ENCODE measurements at places on chromosomes 12 and 14. TPM values are rescaled to one million over a fixed set of nuclear protein-coding genes. Genes with fewer than 3 reads are reported as not detected.

GRCh38 chr12:77120156-77121085 lies 55.1 kb upstream of the E2F7 start:
- no peak for DNase-seq

DNA sequence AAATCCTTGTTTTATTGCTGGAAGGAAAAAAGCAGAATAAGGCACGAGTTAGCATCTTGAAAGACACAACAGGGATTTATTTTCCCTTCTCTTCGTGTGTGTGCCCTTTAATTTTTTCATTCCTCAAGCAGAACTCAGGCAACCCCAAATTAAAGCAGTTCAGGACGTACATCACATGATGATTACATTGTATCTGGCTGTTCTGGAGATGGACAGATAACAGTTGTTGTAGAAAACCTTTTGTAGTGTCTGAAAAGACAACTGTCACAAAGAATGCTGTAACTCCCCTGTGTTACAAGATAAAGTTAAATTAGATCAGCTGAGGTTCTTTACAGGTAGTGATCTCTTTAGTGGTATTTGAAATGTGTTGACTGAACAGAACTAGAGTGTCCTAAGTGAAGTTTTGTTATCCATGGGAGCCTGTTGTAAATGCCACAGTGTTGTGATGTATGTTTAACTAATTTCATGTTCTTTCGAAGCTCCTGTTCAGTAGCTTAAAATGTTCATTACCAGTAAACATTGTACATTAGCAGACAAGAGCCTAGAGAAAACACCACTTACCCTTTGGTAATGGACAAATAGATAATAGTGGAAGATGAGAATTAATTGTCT lies 58.5 kb downstream of the TMTC2 start:
- DNase-seq: no peak

DNA sequence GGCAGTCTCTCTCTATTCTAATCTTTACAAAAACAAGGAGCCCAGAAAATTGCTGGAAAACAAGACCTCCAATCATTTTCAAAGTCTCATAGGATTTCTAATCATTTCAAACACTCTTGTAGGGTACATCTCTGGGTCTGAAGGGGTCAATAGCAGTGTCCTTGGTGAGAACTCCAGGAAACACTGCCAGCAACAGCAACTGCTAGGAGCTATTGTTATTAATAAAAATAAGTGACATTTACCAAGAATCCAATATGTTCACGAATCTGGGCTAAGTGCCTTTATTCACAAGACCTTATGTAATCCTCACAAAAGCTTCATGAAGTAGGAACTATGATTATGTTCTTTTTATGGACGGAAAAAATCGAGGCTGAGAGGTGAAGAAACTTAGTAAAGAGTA lies 72.8 kb downstream of the TTC7B start:
- DNase-seq: no peak

- no peak for DNase-seq
Observed at GRCh38 chr12:65100140-65100539, 21.0 kb downstream of the WIF1 start.

DNA sequence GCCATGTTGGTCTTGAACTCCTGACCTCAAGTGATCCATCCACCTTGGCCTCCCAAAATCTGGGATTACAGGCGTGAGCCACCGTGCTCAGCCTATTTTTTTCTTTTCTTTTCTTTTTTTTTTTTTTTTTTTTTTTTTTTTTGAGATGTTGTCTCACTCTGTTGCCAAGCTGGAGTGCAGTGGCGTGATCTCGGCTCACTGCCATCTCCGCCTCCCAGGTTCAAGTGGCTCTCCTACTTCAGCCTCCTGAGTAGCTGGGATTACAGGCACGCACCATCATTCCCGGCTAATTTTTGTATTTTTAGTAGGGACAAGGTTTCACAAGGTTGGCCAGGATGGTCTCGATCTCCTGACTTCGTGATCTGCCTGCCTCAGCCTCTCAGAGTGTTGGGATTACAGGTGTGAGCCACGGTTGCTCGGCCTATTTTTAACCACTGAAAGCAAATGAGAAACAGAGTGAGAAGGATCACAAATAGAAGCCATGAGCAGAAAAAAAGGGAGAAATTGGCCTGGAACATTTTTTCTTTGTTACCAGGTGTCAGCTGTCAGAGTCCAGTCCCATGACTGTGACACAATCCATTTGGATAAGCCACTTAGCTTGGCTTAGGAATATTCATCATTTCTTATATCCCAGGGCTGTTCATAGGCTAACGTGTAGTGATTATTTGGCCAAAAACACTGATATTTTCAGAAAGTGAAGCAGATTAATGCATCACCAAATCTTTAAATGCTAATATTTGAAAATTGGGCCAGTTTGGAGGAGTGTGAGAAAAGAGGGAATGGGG lies 7.9 kb upstream of the NFKBIA start:
- no peak for DNase-seq

- no peak for DNase-seq
Observed at GRCh38 chr12:77218278-77218677, 152.9 kb upstream of the E2F7 start.

DNA sequence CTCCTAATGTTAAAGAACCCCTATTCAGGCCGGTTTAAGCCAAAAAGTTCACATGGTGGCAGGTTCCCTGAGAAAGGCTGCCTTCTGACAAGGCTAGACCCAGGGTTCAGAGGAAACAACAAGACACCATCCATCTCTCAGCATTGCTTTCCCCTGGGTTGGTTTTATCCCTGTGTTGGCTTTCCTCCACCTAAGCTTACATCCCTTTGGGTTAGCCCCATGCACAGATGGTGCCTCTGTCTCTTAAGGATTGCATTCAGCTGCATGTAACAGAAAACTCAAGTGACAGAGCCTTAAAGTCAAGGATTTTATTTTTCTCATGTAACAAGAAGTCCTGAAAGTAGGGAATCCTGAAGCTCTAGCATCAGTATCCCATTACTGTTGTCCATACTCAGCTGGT lies 42.8 kb upstream of the RIN3 start:
- DNase-seq: no peak

Gene PAX9
- not detected for total RNA-seq

Gene CCDC196
- not detected for total RNA-seq

Gene MAP4K5
- total RNA-seq: 99.5 TPM

Gene SYCP3
- not detected for total RNA-seq

All from glutamatergic neuron (in vitro differentiated cells).